Omental fat pad (tissue), 4 donors: ENCODE measurements at places on chromosomes 1 and 21.

DNA sequence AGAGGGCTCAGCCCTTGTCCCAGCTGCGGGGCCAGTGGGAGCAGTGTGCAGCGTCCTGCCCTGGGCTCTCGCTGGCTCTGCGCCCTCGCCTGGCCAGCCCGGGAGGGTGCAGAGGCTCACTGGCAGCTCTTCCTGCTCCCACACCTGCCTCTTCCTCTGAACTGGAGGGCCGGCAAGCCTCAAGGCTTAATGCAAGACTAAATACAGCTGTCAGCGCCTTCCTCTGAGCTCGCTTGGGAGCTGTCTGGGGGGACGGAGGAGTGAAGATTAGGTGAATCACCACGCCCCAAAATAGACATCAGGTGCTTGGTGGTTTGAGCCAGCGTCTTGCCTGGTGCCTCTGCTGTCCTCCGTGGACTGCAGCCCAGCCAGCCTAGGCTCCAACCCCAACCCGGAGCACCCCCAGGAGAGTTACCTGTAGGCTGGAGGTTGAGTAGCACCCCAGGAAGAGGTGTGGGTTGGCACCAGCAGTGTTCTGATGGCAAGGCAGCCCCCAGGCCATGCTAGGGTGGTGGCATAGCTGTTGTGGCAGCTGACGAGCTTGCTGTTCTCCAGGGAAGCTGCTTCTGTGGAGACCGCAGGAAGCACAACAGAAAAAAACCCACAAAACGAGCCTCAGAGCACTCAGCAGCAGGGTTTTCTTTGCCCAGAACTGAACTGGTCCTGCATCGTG is 36.9 kb downstream of the UMODL1 start:
- no peak for DNase-seq

- DNase-seq = no peak
Measured at GRCh38 chr1:220884981-220885918, 6.0 kb downstream of the HLX start.

GRCh38 chr1:58082596-58082995 is 463.9 kb downstream of the OMA1 start:
- no peak for DNase-seq

DNA sequence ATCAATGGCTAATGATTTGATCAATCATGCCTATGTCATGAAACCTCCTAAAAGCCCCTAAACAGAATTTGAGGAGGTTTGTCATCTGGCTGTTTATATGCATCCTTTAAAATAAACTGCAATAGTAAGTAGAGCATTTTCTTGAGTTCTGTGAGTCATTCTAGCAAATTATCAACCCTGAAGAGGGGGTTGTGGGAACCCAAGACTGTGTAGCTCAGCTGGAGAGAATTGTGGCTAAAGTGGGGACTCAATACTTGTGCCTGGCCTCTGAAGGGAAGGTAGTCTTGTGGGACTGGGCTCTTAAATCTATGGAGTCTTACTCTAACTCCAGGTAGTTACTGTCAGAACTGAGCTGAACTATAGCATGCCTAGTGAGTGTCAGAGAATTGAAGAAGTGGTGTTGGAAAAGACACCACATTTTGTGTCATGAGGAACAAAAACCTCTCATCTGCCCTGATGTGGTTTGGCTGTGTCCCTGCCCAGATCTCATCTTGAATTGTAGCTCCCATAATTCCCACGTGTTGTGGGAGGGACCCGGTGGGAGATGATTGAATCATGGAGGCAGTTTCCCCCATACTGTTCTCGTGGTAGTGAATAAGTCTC is 402.4 kb downstream of the USH2A start:
- DNase-seq = no peak

GRCh38 chr1:203265541-203265940 is 36.1 kb upstream of the CHIT1 start:
- DNase-seq = no peak

GRCh38 chr1:179164494-179164893 is 65.0 kb downstream of the ABL2 start:
- DNase-seq = no peak

DNA sequence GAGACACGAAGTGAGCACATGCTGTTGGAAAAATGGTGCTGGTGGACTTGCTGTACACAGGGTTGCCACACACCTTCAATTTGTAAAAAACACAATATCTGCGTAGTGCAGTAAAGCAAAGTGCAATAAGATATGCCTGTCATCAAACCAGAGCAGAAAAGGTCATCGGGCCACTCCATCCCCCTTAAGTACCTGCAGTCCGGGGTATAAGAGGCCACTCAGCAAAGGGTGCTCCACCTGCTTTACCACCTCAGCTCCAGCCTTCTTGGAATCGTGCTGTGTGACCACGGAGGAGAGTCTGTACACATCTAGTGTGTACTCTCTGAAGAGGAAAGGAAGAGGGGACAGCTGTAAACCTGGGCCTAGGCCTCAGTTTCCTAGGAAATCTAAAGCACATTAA is 10.9 kb downstream of the YARS1 start:
- DNase-seq = no peak

DNA sequence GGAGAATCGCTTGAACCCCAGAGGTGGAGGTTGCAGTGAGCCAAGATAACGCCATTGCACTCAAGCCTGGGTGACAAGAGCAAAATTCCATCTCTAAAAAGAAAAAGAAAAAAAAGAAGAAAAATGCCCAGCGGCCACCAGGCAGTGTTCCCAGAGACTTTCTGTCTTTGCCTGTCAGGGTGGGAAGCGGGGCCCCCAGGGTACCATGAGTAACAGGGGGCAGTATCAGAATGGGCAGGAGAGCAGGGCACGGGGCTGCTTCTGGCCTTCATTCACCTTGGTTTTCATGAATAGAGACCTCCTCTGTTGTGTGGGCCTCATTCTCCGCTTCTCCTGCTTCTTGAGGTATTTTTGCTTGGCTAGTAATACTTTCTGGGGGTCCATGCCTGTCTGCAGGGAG is 20.4 kb downstream of the SLC26A9 start:
- DNase-seq = no peak

DNA sequence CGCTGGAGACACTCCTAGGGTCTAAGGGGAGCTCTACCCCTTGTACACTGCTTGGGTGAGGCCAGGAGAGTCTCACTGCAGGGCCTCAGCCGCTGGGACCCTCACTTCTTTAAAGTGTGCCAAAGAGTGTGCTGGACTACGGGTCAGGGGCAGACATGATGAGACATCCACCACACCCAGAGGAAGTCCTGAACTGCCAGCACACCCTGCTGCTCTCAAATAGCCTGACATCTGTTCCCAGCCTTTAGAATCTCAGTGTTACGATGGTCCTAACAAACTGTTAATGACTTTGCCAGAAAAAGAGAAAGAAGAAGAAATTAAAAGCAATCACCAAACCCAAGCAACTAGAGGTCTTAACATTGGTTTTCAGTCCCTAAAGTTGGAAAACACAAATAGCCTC is 49.0 kb downstream of the MRPL37 start:
- no peak for DNase-seq

- no peak for DNase-seq
Measured at GRCh38 chr1:233334092-233334491, 6.6 kb downstream of the MAP3K21 start.

- no peak for DNase-seq
Measured at GRCh38 chr1:228314658-228315483, 91.8 kb downstream of the TRIM11 start.
